Colonic mucosa (tissue), 4 donors: ENCODE measurements at places on chromosomes 16 and 17.
A peak's percentile ranks its signal among the peaks of the same experiment; 100 is the strongest.

- no peak overlapping the region for H3K27ac ChIP-seq
- H3K36me3 ChIP-seq = no peaks in the 10 kb centered on the region
- no peaks in the 10 kb centered on the region for H3K4me1 ChIP-seq
- H3K4me3 ChIP-seq = no peak overlapping the region
These were observed 17.7 kb downstream of the CCL17 start for GRCh38 chr16:57422026-57422944.

GRCh38 chr16:30820952-30821421, 34.0 kb upstream of the ZNF629 start:
- H3K27ac ChIP-seq = peak overlapping the region; percentile 61
- H3K4me1 ChIP-seq = no peaks in the 10 kb centered on the region
- no peaks in the 10 kb centered on the region for H3K36me3 ChIP-seq

- H3K4me1 ChIP-seq = peaks cover 7% of the 10 kb centered on the region
- no peak for DNase-seq
- no peaks in the 10 kb centered on the region for H3K36me3 ChIP-seq
- no peaks in the 10 kb centered on the region for H3K27me3 ChIP-seq
These were observed 5.9 kb downstream of the RANBP10 start for GRCh38 chr16:67800338-67800926.

- no peaks in the 10 kb centered on the region for H3K36me3 ChIP-seq
- DNase-seq = no peak
- H3K4me1 ChIP-seq = peaks cover 11% of the 10 kb centered on the region
- peak overlapping the region; percentile 6 for H3K4me3 ChIP-seq
These were observed 6.6 kb downstream of the NHERF2 start for GRCh38 chr16:2033057-2033908.

- peak; percentile 90 for DNase-seq
- H3K27me3 ChIP-seq = no peaks in the 10 kb centered on the region
- peaks cover 27% of the 10 kb centered on the region for H3K4me1 ChIP-seq
- H3K4me3 ChIP-seq = peak overlapping the region; percentile 77
These were observed 2.1 kb downstream of the GSE1 start for GRCh38 chr16:85615014-85615851.
